Mesenchymal stem cell (in vitro differentiated cells and primary cell): ENCODE measurements at places on chromosomes 7 and 10.

DNA sequence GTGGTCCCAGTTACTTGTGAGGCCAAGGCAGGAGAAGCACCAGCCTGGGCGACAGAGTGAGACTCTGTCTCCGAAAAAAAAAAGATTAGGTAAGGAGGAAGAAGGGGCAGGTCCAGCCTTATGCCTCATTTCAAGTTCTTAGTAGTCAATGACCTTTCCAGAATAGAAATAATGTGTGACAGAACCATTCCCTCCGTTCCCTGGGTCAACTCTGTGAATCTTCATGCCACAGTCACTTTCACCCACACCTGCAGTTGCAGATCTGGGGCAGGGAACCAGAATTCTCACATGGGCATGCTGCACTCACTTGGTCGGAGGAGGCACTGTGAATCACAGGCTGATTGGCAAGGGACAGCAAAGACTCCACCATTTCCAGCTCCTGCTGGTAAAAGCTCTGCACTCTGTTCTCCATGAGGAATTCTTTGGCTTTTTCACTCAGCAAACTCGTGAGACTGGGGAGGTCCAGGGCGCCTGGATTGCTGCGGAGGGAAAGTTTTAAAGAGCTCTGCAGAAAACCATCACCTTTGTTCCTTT is 20.7 kb downstream of the STN1 start:
- DNase-seq: no peak

DNA sequence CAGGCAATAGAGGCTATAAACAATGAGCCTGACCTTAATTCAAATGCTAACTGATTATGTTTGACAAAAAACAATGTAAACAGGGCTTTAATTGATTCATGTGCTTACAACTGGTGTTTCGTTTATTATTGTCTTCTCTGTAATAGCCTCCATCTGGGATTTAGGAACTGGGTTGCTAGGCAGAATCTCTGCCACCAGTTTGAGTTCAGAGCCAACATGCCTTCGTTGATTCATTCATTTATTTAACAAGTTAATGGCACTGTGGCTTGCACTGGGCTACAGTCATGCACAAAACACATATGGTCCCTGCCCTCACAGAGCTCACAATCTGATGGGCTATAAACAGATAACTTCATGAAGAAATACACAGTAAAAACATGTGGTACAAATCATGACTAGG is 19.6 kb upstream of the CDHR3 start:
- no peak for DNase-seq

GRCh38 chr7:47720141-47720906 is 138.4 kb upstream of the TNS3 start:
- DNase-seq: peak; percentile 29

DNA sequence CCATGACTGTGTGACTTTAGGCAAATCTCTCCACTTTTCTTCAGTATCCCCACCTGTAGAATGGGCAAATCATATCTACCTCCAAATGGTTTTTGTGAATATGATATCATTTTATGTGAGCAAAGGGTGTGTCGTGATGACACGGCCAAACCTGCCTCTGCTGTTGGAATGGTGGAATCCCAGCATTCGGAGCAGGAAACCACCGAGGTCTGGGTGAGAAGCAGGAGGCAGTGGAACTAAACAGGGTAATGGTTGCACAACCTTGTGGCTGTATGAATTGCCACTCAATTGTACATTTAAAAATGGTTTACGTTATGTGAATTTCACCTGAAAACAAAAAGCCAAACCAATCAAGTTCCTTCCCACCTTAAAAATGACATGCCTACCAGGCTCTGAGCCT is 131.4 kb upstream of the ZMIZ1 start:
- no peak for DNase-seq

DNA sequence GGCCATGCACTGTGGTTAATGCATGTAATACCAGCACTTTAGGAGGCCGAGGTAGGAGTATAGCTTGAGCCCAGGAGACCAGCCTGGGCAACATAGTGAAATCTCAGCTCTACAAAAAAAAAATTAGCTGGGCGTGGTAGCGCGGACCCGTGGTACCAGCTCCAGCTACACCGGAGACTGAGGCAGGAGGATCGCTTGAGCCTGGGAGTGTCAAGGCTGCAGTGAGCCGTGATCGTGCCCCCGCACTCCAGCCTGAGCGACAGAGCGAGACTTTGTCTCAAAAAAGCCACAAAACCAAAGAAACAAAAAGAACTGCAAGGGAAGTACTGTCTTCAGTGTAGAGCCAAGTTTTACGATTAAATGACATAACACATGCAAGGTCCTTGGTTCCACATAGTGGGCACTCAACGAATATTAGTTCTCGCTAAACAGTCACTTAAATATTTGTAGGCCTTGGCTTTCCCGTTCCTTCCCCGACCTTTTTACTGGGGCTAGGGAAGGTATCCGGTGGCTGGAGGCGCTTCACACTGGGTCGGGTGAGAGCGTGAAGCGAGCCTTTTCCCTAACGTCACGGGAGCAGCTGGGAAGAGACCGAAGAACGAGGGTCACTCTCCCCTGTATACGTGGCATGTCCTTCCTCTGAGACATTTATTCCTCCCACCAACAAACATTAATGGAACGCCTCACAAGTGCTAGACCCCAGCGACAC is 993 bp upstream of the SND1 start:
- peak; percentile 70 for DNase-seq

DNA sequence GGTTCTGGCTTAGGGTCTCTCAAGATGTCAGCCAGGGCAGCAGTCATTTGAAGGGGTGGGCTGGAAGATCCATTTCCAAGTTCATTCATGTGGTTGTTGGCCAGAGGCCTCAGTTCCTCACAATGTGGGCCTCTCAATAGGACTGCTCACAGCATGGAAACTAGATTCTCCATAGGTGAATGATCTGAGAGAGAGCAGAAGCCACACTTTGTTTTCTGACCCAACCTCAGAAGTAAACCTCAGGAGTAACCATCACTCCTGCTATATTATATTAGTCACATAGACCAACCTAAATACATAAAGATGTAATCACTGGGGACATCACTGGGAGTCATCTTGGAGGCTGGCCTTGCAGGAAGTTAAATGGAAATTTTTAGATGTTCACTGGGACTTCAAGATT is 42.2 kb downstream of the GBF1 start:
- no peak for DNase-seq

DNA sequence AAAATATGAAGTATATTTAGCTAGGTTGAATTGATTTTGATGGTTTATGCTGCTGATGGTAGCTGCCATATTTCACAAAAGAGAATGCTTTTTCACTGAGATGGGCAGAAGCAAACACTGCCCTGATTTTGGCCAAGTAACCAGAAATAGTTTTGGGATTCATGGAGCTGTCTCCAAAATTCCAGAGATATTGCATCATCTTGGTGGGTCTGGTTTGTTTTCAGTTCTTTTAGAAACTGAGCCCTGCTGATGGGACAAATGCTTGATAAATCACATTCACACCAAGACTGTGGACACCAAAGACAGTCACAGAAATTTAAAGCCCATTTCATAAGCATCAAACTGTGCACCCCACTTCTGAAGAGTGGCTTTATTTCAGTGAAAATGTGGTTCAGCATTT is 140.5 kb downstream of the BICC1 start:
- no peak for DNase-seq

DNA sequence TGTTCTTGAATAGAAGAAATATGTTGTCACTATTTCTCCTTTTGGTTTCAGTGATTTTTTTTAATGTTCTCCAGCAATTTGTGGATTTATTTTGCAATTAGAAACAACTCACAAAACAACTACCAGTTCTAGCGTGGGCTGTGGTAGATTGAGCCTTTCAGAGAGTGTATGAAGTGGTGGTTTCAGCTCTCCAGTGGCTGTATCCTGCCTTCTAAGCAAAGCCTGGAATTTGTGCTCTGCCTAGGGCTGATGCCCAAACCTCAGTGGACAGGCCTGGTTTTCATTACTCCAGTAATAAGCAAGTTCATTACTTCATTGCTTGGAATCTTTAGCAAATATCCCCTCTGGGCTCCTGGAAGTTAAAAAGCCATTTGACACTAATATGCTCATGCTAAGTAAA is 35.9 kb downstream of the APBB1IP start:
- no peak for DNase-seq

- DNase-seq: peak; percentile 8
Measured at GRCh38 chr7:139159900-139160675, 50.6 kb upstream of the ZC3HAV1 start.
